Cerebellum (tissue), 4 donors: ENCODE measurements at places on chromosomes 5 and 9. TPM values are rescaled to one million over a fixed set of nuclear protein-coding genes. Genes with fewer than 3 reads are reported as not detected.

C9orf153 gene
- total RNA-seq = 1.6 TPM

- DNase-seq = no peak
Observed at GRCh38 chr5:6026766-6027406, 351.5 kb downstream of the MED10 start.

DNA sequence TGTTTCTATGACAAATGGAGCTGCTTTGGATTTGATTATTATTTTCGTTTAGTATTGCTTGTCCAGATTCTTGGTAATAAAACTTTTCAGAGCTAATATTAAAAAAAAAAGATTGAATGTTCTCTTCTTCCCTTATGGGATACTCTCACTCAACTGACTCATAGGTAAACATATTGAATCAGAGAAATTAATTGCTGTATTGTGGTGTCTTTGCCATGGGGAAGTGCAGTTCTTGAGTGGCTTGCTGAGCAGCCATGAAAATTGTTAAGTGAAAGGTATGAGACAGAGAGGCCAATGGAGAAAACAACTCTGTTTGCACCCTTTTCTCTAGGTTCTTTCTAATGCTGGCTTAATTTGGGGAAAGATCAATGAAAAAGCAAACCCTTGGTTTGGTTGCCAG is 149.9 kb upstream of the HMHB1 start:
- DNase-seq = no peak

IFNA8 gene
- not detected for total RNA-seq

GRCh38 chr5:180387798-180388197 is 34.7 kb upstream of the GFPT2 start:
- no peak for DNase-seq

GRCh38 chr5:149220750-149221149 is 50.9 kb upstream of the AFAP1L1 start:
- DNase-seq = no peak

ZDHHC12 gene
- 1.7 TPM for total RNA-seq

PSD2 gene
- 16.7 TPM for total RNA-seq

GRCh38 chr9:132243156-132244074 is 81.6 kb downstream of the NTNG2 start:
- DNase-seq = no peak

OMD gene
- 3.4 TPM for total RNA-seq

- DNase-seq = no peak
Observed at GRCh38 chr5:88792144-88792840, 90.7 kb downstream of the MEF2C start.

DNA sequence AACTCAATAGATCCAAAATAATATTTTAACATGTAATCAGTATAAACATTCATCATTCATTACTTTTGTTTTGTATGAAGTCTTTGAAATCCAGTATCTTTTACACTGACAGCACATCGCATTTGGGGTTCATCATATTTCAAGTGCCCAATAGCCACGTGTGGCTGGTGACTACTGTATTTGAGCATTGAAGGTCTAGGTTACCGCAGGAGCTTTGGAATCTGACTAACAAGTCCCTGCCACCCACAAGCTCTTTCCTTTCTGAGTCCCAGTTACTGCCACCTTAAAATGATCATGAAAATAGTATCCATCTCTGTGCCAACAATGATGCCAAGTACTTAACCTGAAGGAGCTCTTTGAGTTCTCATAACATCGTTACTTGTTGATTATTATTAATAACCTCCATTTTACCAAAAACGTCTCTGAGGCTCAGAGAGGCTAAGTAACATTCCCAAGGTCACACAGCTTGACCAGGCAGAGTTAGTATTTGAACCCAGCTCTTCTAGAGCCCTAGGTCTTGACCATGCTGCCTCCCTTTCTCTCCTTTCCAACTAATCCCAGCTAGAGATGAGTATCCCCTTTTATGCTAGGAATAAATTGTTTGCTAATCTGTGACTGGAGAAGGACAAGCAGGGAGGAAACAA is 24.2 kb downstream of the ARHGEF37 start:
- DNase-seq = no peak

FBXO4 gene
- total RNA-seq = 11.1 TPM
